ENCODE measurements at places on chromosomes 3 and 15.

DNA sequence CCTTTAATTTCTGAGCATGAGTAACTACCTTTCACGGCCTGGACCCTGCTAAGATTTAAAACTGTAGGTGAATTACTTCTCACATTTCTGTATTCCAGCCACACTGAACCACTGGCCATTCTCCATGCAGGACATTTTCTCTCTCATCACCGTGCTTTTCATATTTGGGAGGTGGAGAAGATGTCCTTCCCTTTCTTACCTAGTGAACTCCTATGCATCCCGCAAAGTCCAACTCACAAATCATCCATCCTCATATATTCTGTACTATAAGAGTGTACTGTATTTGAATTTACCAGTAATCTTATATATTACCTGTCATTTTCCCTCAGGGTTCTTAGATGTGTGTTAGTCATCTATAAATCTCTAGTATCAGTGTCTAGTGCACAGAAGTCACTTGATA is 139.9 kb downstream of the ALDH1A2 start:
- no peak for DNase-seq

- DNase-seq, result no peak
Observed at GRCh38 chr3:112786002-112786590, 60.6 kb downstream of the CD200R1L start.

DNA sequence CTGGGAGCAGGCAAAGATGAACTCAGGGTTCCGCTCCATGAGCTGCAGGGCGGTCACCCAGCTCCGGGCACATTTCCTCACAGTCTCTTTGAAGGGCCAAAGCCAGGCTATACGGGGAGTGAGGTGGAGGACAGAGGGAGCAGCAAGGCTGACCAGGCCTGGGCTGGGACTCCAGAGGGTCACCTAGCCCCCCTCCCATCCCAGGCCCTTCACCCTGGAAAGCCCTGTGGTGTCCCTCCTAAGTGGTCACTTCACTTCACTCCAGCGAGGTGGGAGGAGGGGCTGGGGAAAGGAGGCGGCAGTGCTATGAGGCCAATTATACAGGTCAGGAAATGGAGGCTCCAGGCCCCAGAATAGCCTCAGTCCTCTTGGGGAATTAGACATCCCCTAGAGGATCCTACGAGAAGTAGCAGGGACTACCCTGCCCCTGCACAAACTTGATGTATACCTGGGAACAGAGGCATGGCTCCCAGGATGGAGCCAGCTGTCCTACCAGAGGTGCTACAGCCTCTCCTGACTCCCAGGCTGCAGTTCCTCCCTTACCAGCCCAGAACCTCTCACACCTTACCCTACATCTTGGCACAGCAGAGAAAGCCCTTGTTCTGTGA is 5.7 kb downstream of the MAN2C1 start:
- DNase-seq, result no peak

DNA sequence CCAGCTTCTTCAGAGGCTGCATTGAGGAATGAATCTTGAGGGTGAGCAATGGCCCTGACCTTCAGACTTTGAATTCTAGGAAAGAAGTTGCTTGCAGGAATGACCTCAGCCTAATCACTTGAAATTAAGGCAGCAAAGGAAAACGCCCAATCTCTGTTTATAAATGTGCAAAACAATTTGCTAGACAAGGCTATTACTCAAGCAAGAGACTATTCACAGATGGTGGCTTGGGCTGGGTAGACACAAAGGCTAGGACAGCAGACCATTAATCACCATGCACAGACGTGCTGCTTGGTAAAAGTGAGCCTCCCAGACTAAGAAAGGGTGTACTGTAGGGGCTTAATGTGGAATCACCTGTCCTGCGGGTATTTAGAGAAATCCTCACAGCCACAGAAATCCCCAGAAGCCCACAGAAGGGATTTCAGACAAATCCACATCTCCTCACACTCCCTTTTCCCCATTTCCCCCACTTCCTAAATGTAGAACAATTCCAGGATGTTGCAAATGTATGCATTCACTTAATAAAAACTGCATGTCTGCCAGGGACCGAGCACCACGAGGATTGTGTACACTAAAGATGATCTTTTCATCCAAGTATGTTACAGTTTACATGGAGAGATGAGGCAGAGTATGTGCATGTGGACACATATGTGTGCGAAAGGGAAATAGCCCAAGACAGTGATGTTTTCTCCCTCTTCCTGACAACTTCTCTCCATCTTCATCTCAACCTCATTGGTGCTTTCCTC is 259.5 kb downstream of the THSD4 start:
- DNase-seq, result peak; percentile 42

GRCh38 chr3:100107221-100107814 is 7.0 kb downstream of the FILIP1L start:
- no peak for DNase-seq

DNA sequence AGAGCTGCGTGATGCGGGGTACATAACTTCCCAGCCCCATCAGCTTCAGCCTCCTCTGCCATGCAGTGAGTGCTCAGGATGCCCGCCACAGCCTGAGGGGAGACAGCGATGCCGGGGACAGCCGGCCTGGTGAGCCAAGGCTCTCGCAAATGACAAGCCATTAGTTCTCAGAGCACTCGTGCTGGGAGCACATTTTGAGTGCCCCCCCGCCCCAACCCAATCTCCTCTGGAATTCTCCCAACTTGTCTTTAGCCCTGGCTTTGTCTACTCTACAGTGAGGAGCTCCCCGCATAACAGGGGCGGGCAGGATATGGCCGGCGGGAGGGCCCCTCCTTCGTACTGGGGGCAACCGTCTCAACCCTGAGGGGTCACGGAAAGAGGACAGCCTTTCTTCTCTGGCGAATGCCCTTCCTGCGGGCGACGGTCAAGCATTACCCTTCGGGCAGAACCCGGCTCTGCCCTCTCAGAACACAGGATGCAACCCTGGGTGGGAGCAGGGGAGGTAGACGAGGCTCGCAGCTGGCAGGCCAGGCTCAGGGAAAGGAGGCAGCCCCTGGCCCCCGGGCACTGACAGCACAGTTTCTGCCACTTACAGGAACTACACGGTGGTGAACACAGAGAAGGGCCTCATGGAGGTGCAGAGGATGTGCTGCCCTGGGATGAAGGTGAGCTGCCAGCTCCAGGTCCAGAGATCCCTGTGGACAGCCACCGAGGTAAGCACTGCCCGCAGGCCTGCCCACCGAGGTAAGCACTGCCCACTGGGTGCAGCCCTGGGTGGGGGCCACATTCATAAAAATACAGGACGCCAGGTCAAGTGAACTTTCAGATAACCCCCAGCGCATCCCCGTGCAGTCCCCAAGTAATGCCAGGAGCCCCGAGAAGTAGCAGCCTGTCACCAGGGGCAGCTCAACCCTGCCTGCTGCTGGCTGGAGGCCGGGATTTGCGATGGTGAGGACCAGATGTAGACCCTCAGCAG is 141.7 kb downstream of the LRRK1 start:
- no peak for DNase-seq

DNA sequence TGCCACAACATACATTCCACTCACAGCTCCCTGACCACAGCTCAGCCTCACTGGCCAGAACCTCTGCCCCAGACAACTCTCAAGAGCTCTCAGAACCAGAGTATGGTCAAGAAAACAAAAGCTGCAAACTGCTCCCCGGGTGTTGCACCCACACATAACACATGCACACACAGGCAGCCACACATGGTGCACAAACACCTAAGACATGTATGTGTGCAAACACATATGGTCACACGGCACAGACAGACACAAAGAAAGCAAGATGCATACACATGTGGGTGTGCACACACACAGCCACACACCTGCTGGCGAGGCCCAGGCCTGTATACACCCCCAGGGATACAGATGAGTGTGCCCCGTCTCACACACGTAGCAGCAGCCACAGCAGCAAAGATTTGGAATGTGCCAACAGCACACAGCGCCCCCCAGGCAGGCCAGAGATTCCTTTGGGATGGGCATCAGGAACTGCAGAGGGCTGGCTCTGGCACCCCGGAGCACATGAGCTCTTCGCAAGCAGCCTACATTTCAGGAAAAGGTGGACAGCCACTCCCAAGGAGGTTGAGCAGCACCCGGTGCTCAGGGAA is 6.6 kb downstream of the KLF15 start:
- no peak for DNase-seq
